ENCODE measurements at places on chromosomes 2 and 18.
A peak's percentile ranks its signal among the peaks of the same experiment; 100 is the strongest.

DNA sequence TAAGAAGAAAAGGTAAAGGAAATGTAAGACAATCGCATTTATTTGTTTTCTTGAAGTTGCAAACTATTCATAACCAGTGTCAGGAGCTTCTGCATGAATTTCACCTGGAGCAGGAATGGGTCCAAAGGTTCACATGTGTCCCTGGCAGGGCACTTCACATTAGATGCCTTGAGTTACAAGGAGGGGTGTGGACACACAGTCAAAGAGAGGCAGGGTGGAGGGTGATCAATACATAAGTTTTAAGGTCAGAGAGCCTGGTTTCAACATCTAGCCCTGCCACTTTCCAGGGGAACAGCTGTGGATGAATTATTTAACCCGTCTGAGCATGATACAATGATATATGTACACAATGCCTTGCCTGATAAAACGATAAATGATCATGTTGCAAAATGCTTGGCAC is 321.4 kb downstream of the CYP26B1 start:
- no peak for DNase-seq

DNA sequence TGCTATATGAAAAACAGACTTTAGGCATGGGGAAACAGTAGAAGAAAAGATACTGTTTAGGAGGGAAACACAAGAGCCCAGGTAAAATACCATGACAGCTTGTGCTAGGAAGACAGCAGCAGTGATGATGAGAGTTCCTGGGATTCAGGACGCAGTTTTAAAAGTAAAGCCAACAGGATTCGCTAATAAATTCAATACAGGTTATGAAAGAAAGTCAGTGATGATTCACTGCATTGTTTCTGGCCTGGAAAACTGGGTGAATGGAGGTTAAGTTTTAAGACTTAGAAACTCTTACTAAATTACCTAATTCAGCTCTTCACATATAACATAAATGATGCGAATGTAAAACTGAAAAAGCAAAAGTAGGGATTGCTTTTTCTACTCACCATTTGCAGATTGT is 27.9 kb upstream of the RNU4ATAC start:
- no peak for DNase-seq

DNA sequence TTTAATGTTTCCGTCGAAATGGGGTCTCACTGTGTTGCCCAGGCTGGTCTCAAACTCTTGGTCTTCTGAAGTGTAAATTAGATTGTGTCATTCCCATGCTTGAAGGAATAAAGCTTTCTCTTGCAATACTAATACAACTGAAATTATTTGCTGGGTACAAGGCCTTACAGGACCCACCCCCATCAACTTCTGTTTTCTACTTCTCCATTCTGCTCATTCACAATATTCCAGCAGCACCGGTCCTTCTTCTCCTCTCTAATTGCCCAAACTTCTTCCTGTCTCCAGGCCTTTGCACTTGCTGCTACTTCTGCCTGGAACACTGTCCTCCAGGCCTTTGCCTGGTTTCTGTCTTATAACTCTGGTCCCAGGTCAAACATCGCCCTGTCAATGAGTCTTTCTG is 73.8 kb downstream of the APOB start:
- DNase-seq, result no peak

DNA sequence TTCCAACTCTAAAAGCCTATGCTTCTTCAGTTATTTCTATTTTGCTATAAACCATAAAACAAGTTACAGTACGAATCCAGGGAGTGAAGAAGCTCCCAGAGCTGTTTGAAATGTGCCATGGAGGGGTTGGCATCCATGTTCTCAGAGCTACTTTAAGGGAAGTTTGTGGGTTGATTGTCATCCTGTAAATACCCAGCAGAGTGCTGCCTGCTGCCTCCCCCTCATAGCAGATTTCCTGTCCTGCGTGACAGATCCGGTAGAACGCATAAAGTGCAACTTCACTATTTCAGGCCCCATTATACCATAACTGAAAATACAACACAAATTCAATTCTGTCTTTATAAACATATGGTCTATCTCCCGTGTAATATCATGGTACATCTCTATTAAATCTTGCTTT is 114.4 kb downstream of the CTNNA2 start:
- DNase-seq, result no peak

- no peak for DNase-seq
Observed at GRCh38 chr2:239177325-239177724, 223.5 kb downstream of the HDAC4 start.

GRCh38 chr2:12412898-12413305 is 303.8 kb upstream of the TRIB2 start:
- DNase-seq, result no peak

- no peak for DNase-seq
Observed at GRCh38 chr2:30666266-30666874, 140.9 kb downstream of the CAPN13 start.

DNA sequence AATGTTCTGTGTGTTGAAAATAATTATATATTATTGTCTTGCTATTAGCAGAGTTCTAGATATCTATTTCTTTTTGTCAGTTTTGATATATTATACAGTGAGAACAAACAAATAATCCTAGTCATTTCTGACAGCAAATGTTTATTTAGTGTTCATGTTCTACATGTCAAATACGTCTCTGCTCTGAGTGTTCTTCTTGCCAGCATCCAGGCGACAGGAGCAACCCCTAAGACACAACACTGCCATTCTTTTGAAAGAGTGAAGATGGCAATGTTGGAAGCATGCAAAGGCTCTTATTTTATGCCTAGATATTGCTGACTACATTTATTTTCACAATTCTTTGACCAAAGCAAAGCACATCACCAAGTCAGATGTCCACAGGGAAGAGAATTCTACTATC is 1556.6 kb upstream of the TMEFF2 start:
- no peak for DNase-seq

DNA sequence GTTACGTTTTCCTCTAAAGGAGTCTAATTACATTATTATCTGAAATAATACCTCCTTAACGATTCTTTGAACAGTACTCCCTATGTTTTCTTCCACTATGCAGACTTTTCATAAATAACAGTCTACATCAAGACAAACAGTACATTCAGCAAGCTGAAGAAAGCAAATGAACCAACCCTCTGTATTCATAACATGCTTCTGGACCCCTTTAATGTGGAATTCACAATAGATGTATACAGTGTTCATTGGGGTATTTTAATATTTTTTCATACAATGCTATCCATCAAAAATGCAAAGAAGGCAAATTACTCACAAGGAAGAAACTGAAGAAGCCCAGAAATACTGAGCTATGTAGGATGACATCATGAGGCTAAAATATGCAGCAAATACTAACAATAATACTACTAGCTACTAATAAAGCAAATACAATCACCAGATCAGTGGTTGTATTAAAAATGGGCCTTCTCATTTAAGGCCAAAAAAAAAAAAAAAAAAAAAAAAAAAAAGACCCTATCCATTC is 408.6 kb downstream of the MTX2 start:
- DNase-seq, result no peak

- DNase-seq, result no peak
Observed at GRCh38 chr2:174028935-174029334, 63.8 kb upstream of the SP3 start.

DNA sequence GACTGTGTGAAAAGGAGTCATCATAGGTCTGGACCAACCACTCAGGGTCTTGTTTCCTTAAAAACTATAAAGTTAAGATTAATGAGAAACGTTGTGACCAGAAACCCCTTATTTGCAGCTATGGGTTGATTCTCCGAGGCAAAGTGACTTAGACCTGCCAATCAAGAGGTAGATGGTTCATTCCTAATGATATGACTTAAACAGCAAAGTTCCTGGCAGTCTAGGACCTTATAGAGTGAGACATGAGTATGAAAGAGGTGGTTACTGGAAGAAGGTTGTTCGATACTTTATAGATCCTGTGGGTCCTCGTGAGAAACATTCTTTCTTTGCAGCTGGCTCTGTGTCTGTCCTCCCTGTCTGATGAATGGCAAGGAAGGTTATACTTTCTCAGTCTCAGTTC is 8.0 kb downstream of the SFXN5 start:
- no peak for DNase-seq

- no peak for DNase-seq
Observed at GRCh38 chr2:234429265-234429664, 67.6 kb downstream of the ARL4C start.

GRCh38 chr2:150090031-150090430 is 397.4 kb downstream of the RND3 start:
- peak; percentile 2 for DNase-seq

DNA sequence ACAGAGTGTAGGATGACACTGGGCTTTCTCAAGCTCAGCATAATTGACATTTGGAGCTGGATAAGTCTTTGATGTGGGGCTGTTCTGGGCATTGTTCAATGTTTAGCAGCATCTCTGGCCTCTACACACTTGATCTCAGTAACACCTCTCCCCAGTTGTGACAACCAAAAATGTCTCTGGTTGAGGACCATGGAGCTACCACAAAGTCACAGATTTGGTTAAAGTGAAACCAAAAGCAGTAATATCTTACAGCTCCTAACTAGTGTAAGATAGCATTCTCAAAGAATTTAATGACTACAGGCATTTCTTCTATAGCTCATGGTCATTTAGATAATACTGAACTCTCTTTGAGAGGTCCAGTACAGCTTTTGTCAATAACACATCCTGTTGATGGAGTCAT is 23.4 kb upstream of the PAX3 start:
- DNase-seq, result no peak

GRCh38 chr2:238561230-238561629 is 134.5 kb downstream of the ASB1 start:
- DNase-seq, result no peak

GRCh38 chr2:23746141-23746863 is 180.6 kb downstream of the ATAD2B start:
- DNase-seq, result no peak

DNA sequence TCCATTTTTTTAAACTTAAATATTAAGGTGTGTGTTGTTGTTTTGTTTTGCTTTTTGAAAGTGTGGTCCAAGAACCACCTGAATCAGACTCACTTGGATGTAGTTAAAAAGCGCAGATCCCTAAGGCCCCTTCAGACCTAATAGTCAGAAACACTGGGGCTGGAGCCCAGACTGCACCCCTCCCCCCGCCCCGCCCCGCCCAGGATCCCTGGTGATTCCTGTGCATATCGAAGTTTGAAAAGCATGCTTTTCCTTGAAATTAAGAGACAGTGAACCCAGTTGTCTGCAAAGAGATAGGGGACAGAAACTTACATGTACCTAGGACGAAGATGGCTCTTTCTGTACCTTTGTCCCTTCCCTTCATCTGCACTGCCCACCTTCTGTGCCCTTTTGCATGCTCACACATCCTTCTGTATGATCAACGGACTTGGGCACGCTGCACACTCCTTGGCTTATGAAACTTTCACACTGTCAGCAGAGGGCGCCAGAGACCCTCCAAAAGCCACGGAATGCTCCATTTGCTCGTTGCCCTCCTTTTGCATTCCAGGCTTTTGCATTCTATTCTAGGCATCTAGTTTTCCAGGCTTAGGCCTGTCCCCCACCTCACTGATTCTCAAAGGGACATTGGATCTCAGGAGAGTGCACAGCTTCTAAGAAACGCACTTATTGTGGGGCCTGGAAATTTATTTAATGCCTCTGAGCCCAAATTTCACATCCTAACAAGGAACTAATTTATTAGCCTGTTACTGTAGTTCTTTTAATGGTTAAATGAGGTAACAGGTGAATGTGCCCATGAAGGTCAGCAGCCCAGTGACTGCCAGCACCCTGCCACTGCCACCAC is 32.8 kb upstream of the SLC14A1 start:
- peak; percentile 74 for DNase-seq

DNA sequence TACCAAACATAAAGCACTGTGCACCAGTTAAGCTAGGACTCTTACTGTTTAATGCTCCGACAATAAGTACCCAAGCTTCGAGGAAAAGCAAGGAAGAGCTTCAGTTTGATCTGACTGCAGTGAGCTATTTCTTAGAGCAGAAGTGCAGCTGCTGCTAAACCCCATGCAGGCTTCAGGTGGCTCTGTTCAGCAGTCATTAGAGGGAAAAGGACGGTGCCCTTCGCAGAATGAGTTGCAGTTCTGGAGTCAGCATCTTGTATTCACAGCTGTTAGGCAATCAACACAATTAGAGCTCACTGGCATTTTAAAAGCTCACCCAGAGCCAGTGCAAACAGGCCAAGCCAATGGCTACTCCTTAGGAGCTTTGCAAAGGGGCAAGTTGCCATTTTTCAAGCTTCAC is 1.5 kb upstream of the CERKL start:
- peak; percentile 94 for DNase-seq

DNA sequence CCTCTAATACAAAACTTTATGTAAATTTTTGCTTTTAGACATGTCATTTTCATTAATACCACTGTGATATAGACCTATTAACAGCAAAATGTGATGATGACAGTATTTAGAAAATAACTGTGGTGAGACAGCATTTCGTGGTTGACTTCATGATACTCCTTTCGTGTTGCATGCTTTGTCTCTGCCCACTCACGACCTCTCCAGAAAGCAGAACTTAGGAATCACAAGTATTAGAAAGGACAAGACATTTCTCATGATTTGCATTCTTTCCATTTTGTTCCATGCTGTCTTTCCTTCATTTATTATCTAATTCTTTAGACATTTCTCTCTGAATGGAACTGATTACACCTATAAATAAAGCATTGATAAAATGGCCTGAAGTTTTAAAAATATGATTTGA is 85.2 kb upstream of the POU3F3 start:
- DNase-seq, result no peak

DNA sequence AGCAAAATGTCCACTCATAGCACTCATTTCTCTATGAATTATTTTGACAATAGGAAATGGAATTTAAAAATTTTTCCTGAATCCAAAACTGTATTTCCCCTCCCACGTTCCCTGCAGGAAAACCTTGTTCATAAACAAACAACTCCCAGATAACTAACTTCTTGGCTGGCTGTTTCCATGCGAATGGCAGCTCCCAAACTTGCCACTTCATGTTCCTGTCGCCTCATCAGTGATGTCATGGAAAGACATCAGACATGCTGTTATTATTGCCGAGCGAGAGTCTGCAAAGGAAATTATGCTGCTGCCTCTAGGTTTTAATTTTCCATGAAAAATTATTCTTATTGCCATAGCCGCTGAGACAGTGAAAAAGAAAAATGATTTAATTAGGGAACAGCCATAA is 117.0 kb upstream of the RIOK3 start:
- no peak for DNase-seq

GRCh38 chr2:170503563-170503962 is 211.6 kb upstream of the SP5 start:
- no peak for DNase-seq

- DNase-seq, result no peak
Observed at GRCh38 chr18:80202264-80202998, 44.9 kb downstream of the PARD6G start.

- DNase-seq, result no peak
Observed at GRCh38 chr2:110867078-110867477, 134.7 kb downstream of the ACOXL start.

- no peak for DNase-seq
Observed at GRCh38 chr2:238306672-238306998, 13.7 kb upstream of the TRAF3IP1 start.

DNA sequence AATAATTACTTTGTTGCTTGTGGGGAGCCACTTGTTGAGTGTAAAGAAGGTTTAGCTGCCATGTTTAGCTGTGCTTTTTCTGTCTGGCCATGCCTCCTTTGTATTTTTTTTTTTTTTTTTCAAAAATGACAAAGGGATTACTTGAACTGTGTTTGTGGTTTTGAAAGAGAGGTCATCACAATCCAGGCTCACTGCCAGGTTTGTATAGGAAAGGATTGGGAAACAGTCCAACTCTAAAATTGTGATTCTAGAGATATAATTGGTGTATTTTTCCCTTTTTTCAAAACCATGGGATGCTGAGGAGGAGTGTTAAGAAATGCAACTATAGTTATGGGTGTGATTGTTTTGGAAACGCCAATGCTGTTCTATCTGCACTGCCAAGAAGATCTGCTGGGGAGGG is 4.3 kb downstream of the ITPRIPL1 start:
- no peak for DNase-seq

- DNase-seq, result no peak
Observed at GRCh38 chr2:60839126-60839813, 42.1 kb upstream of the REL start.

- DNase-seq, result no peak
Observed at GRCh38 chr2:239661334-239662312, 260.8 kb upstream of the HDAC4 start.

Data from NCI-H524 (cell line).